Effector memory CD4-positive, alpha-beta T cell (primary cell): ENCODE measurements at places on chromosomes 11 and 22.
A peak's percentile ranks its signal among the peaks of the same experiment; 100 is the strongest.

DNA sequence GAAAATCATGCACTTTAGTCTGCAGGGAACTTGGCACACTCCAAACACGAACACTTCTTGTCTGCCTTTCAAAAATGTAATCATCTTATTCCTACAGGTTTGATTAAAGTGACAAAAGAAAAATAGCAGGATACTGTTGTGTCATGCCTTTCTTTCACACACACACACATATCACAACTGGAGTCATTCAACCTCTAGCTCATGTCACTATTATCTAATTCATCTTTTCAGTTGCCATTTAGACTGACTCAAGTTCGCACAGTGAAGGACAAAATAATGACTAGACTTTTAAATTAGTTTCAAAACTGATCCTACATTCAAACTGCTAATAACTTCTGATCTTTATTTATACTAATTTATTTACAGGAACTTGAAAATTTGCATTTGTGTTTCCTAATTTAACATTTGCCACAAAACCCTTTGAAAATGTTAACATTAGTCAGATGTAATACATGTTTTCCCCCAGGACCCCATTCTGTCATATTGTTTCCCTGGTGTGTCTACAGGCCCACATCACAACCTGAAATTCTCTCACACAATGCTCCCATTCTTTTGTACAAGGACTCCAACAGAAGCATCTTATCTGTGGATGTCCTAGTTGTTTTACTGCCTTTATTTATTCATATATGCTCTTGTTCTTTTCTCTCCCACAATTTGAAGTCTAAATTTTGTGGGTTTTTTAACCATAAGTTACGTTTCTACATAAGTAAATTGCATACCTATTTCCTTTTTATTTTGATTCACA is 171.1 kb downstream of the GRIA4 start:
- H3K27ac ChIP-seq = no peak overlapping the region
- no peak overlapping the region for H3K4me3 ChIP-seq
- DNase-seq = no peak
- H3K4me1 ChIP-seq = no peaks in the 10 kb centered on the region
- H3K27me3 ChIP-seq = no peaks in the 10 kb centered on the region
- no peaks in the 10 kb centered on the region for H3K36me3 ChIP-seq

DNA sequence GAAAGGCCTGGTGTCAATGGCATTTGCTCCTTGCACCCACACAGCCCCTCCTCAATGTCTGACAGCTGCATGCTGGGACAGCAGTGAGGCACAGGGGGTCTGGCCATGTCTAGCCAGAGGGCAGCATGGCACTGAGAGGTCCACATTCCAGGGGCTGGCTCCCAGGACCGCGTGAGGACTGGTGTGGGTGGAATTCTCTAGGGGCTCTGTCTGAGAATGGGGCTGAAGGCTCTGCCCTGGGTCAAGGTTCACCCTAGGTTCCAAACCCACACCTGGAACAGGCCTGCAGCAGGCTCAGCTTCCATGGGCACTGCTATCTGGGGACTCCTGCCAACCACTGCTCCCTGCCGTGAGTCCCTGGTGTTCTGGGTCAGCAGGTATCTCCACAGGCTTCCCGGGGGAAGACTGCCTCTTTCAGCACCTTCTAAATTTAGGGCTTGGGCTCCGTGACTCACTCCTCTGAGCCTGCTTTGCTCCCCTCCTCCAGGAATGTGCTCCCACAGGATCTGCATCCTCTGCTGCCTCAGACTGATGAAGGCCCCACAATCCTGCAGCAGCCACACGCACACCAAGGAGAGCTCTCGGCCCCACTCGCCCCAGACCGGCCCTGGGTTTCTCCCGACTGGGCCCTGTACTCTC is 4.2 kb downstream of the STARD10 start:
- no peak overlapping the region for H3K4me3 ChIP-seq
- no peak overlapping the region for H3K27ac ChIP-seq
- no peaks in the 10 kb centered on the region for H3K27me3 ChIP-seq
- no peaks in the 10 kb centered on the region for H3K36me3 ChIP-seq
- H3K4me1 ChIP-seq = peaks cover 16% of the 10 kb centered on the region

- no peaks in the 10 kb centered on the region for H3K4me1 ChIP-seq
- no peaks in the 10 kb centered on the region for H3K36me3 ChIP-seq
- no peaks in the 10 kb centered on the region for H3K27me3 ChIP-seq
Observed at GRCh38 chr11:70667767-70668166, 269.4 kb downstream of the CTTN start.

DNA sequence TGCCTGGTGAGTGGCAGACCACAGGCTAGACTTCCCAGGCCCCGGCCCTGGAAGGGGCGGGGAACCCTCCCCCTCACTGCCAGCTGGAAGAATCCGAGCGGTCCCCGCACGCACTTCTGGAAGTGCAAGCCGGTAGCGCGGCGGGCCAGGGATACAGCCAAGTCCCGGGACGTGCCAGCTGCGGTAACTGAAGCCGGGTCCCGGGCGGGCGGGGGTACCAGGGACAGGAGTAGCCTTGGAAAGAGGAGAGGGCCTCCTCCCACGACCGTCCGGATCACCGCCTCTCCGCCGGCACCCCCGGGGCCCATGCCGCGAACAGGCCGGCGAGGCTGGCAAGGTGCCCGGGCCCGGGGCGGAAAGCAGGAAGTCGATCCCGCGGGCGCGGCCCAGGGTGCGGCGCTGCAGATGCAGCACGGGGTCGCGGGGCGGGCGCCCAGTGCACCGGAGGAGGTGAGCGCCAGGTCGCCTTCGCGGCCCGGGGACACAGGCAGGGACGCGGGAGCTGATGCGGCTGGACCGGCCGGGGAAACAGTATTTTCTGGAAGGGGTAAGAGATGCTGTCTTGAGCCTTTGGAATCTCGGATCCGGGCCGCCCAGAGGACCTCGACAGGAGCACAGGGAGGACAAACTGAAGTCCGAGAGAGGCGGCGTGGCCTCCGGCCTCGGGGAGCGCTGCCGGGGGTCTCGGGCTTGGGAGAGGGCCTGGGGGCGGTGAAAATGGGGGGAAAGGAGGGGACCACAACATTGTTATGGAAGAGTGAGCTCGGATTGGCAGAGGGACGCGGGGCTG is 783 bp upstream of the SLC35C1 start:
- peak; percentile 60 for DNase-seq
- H3K27ac ChIP-seq = peak overlapping the region; percentile 76
- H3K4me3 ChIP-seq = peak overlapping the region; percentile 99

DNA sequence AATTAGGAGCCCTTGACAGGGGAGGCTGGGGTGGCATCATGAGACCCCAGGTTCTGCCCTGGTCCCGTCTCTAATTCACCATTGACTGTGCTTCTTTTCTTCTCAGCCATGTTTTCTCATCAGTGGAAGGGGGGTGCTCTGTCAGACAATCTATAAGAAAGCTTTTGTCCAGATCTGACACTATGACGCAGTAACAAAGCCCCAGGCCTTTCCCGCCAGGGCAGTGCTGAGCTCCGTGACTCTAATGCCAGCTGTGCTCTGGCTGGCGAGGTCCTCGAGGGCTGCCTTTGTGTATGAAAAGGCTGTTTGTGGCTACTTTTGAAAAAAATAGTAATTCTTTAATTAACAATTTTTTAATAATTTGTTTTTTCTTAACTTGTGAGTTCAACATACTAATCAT is 3.2 kb downstream of the CD6 start:
- H3K27me3 ChIP-seq = no peaks in the 10 kb centered on the region
- peak overlapping the region; percentile 96 for H3K4me3 ChIP-seq
- DNase-seq = no peak
- peaks cover 16% of the 10 kb centered on the region for H3K36me3 ChIP-seq

DNA sequence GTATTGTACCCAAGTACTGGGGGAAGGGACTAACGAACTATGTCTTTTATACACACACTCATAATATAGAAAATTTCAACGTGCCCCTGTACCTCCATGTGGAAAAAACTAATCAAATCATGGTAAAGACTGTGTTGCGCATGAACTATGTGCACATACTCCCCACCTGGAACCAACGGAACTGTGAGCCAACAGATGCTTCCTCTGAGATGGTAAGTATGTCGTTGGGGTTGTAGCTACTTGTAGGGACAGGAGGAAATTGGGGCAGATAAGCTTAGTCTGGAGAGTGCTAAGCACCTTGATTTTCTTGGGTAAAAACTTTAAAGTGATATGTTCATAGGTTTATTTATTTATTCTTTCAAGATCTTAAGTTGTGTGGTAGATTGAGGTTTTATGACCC is 40.1 kb downstream of the GLYAT start:
- no peak for DNase-seq
- H3K27ac ChIP-seq = no peak overlapping the region
- H3K4me1 ChIP-seq = no peaks in the 10 kb centered on the region
- H3K27me3 ChIP-seq = no peaks in the 10 kb centered on the region

GRCh38 chr11:19820100-19820499 is 107.5 kb downstream of the NAV2 start:
- no peak for DNase-seq
- H3K4me3 ChIP-seq = no peak overlapping the region
- no peaks in the 10 kb centered on the region for H3K27me3 ChIP-seq
- no peaks in the 10 kb centered on the region for H3K36me3 ChIP-seq

- DNase-seq = no peak
- no peak overlapping the region for H3K4me3 ChIP-seq
- H3K27ac ChIP-seq = no peak overlapping the region
- no peaks in the 10 kb centered on the region for H3K4me1 ChIP-seq
Observed at GRCh38 chr11:32033491-32033890, 57.4 kb upstream of the RCN1 start.

DNA sequence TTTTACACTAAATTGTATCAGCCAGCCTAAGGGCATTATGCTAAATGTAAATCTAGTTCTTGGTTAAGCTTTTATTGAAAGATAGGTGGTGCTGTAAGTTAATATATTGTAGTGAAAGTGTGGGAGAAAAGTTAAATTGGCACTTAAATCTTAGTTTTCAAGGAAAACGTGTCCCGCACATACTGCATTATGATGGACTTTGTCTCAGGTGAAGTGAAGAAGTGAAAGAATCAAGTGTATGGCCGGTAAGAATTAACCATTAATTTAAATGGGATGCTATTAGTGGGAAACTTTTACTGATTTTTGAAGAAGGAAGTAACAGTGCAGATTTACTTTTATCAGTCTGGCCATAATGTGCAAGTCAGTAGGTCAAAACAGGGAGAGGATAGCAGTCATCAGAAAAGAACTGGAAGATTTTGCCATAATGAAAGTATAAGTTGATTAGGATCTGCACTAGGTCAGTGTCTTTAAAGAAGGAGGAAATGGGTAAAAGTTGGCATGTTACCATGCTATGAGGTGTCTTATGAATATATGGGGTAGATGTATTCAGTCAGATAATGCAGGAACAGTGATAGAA is 81.6 kb downstream of the PDHX start:
- no peak for DNase-seq
- no peaks in the 10 kb centered on the region for H3K27me3 ChIP-seq
- peak overlapping the region; percentile 45 for H3K27ac ChIP-seq
- peaks cover 10% of the 10 kb centered on the region for H3K4me1 ChIP-seq
- no peaks in the 10 kb centered on the region for H3K36me3 ChIP-seq

- no peaks in the 10 kb centered on the region for H3K4me1 ChIP-seq
- no peak for DNase-seq
- H3K4me3 ChIP-seq = no peak overlapping the region
- H3K36me3 ChIP-seq = no peaks in the 10 kb centered on the region
- H3K27ac ChIP-seq = no peak overlapping the region
Observed at GRCh38 chr11:86510674-86511073, 136.0 kb downstream of the CCDC81 start.

- H3K27me3 ChIP-seq = no peaks in the 10 kb centered on the region
- no peaks in the 10 kb centered on the region for H3K36me3 ChIP-seq
- no peak within 1 kb of the TSS for H3K27ac ChIP-seq
- peak within 1 kb of the TSS; percentile 67 for H3K4me3 ChIP-seq
- H3K4me1 ChIP-seq = peaks cover 18% of the 10 kb centered on the region
Observed at GRCh38 chr22:36028646-36029405, at the start of gene RBFOX2. TSS of gene RBFOX2 (minus strand) at chr22:36028824. CDS start at chr22:36028425, 399 bp downstream.

DNA sequence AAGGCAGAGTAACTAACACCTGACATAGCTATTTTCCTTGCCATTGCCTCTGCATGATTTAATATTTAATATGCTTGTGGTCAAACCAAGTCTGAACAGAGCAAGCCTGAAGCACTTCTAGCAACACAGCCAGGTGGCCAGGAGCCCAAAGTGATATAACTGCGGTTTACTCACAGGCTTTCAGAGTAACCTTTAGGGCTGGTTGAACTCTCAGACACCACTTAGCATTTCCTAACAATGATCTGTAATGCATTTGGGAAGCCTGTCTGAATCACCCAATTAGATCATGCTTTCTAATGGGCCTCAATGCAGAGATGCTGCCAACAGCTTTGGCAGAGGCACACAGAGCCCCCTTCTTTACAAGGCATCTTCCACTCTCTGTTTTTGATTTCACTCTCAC is 96.1 kb downstream of the FDX1 start:
- no peaks in the 10 kb centered on the region for H3K4me1 ChIP-seq
- no peak for DNase-seq
- no peaks in the 10 kb centered on the region for H3K36me3 ChIP-seq

GRCh38 chr11:57180964-57181363 is 789 bp upstream of the LRRC55 start:
- H3K36me3 ChIP-seq = no peaks in the 10 kb centered on the region
- no peak for DNase-seq
- no peak overlapping the region for H3K27ac ChIP-seq
- no peaks in the 10 kb centered on the region for H3K27me3 ChIP-seq

GRCh38 chr22:30181459-30182349 is 64.9 kb downstream of the LIF start:
- H3K36me3 ChIP-seq = no peaks in the 10 kb centered on the region
- DNase-seq = no peak
- no peak overlapping the region for H3K27ac ChIP-seq
- H3K27me3 ChIP-seq = no peaks in the 10 kb centered on the region
- peaks cover 13% of the 10 kb centered on the region for H3K4me1 ChIP-seq
- H3K4me3 ChIP-seq = no peak overlapping the region

GRCh38 chr11:118276422-118276821 is 12.3 kb upstream of the MPZL2 start:
- DNase-seq = no peak
- no peak overlapping the region for H3K4me3 ChIP-seq
- H3K4me1 ChIP-seq = peaks cover 3% of the 10 kb centered on the region
- H3K36me3 ChIP-seq = no peaks in the 10 kb centered on the region
- no peaks in the 10 kb centered on the region for H3K27me3 ChIP-seq

DNA sequence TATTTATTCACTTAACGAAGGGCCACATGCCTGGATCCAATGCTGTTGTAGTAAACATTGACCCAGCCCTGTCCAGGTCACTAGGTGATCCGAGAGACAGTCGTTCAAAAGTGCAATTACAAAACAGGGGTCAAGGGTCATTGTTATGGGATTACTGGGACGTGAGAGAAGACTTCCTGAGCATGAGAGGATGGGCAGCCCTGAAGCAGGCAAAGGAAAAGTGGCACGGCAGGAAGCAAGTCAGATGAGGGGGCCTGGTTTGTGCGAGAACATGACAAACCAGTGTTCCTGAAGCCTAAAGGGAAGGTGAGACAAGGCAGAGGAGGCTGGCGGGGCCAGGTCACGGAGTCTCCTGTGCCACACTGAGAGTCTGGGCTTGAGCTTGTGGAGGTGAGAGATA is 15.8 kb upstream of the MMP20 start:
- H3K36me3 ChIP-seq = no peaks in the 10 kb centered on the region
- no peaks in the 10 kb centered on the region for H3K27me3 ChIP-seq
- no peak for DNase-seq
- H3K4me3 ChIP-seq = no peak overlapping the region
- no peaks in the 10 kb centered on the region for H3K4me1 ChIP-seq
